ENCODE measurements at places on chromosomes 5 and 9.

GRCh38 chr5:17094830-17095229 lies 122.6 kb upstream of the BASP1 start:
- no peak for DNase-seq

GRCh38 chr5:162026803-162027202 lies 40.8 kb upstream of the GABRG2 start:
- DNase-seq = no peak

GRCh38 chr9:94443032-94443722 lies 111.7 kb upstream of the PCAT7 start:
- no peak for DNase-seq

DNA sequence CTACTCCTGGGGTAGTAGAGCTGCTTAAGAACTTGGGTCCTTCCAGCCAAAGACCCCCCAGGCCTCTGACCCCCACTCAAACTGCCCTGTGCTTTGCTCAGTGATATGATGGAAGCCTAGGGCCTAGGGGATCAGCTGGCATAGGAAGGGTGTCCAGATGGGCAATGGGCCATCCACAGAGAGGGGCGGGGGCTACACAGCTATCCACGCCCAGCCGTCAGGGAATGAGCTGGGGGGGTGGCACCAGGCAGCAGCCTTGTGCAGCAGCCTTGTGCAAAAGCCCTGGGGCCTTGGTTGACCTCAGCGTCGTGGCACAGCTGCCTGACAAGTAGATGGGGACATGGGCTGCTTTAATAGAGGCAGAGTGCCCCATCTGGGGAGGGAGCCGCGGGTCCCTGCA lies 43.2 kb downstream of the DAB2IP start:
- DNase-seq = no peak

GRCh38 chr5:154737667-154738320 lies 17.4 kb upstream of the LARP1 start:
- no peak for DNase-seq

DNA sequence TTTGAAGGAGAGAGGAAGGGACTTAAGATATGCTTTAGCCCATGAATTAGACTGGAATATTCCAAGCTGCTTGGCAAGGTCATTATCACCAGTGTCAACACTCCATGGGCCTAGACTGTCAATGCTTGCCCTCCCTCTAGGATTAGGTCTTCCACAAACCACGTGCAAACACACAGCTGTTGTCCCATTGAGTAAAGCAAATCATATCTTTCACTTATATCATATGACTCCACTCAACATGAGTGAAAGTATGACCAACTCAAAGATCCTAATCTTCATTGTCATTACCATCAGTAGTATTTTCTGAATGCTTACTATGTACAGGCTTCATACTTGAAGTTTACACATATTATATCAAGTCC lies 57.0 kb upstream of the GRAMD2B start:
- DNase-seq = no peak

DNA sequence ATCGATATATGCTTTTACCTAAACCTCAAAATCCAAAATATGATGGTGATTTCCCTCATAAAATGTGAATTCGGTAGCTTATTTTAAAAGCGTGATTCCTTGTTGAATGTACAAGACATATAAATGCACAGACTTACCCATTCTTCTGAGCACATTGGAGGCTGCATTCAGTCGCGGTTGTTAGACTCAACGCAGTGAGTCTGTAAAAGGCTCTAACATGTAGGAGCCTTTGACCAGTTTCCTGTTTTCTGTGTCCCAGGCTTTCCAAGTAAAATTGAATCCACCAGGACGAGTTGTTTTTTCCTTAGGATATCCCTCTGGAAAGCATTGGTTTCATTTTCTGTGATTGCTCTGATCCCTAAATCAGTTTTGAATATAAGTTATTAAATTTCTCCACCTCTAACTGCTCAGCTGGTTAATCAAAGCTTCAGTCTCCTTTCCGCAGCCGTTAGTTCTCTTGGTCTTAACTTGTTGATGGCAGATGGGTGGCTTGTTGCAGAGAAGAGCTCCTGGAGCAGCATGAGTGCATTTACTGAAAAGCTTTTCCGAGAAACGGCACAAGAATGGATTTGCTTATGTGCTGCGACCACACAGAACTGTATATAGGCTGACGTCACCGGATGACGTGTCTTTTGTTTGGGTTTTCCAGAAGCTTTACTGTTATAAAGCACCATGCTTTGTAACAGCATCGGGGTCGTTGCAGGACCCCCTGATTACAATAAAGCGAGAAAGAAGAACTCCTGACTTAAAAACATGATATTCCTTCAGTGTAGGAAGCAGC lies at the start of gene LRRTM2:
Gene LRRTM2, minus strand, starts transcription at position 565 of the 781 bp plus-strand sequence. Its CDS starts 424 bp downstream, at position 141.
- DNase-seq = no peak

DNA sequence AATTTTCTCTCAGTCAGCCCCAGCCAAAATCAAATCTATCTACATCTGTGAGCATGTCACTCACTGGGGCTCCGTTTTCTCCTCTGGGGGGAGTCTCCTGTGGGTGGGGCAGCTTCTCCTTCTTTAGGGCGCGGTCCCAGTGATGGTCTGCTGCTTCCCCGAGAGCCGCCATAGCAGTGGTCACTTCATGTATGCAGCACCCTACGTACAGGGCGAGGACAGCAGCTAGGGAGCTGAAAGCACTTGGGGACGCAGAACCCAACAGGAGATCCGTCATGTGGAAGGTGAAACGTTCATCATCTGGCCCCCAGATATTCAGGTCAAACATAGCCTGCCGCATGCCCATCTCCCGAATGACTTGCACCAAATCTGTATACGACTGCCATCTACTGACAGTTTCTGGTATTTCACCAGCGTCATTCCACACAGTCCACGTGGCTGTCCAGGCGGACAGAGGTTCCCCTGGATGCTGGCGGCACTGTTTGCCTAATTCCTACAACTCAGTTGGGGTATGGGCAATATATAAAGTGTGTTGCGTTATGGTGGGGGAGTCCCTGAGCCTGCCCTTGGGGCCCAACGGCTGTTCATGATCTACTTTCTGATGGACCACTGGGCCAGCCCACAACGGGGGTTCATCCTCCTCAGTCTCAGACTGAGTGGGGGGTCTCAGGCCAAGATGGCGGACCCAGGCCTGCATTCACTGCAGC lies 795.0 kb downstream of the EFNA5 start:
- DNase-seq = no peak

DNA sequence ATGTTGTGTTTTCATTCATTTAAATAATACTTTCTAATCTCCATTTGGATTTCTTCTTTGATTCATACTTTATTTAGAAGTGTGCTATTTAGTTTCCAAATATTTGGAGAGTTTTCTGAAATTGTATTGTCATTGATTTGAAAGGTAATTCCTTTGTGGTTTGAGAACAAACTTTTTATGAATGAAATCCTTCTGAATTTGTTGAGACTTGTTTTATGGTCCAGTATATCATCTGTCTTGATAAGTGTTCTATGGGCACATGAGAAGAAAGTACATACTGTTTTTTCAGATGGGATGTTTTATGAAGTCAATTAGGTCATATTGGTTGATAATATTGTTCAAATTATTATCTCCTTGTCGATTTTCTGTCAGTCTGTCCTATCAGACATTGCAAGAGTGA lies 953.8 kb downstream of the NR2F1-AS1 start:
- DNase-seq = no peak

- no peak for DNase-seq
These were observed 91.1 kb upstream of the CACNA1B start for GRCh38 chr9:137786511-137786920.

GRCh38 chr9:4443439-4443838 lies 46.8 kb upstream of the SLC1A1 start:
- no peak for DNase-seq

DNA sequence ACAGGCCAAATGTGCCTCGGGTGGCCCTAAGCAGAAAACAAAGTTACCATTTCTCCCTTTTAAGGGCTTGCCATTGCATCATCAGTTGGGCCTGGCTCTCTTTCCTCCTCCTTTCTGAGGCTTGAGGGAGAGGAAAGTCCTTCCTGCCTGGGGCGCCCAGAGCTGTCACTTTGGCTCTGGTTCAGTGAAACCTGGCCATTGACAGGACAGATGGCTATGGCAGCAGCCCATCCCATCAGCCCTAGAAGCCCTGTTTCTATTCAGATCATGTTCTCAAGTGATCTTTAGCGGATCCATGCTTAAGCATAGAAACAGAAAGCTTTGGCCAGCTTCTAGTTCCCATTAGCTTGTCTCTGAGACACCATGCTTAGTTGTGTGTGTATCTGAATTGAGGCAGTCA lies 293.4 kb downstream of the YTHDC2 start:
- DNase-seq = no peak

GRCh38 chr5:167657016-167657415 lies 634.4 kb upstream of the WWC1 start:
- no peak for DNase-seq

- no peak for DNase-seq
These were observed 86.3 kb downstream of the ELAVL2 start for GRCh38 chr9:23739753-23740152.

Data from activated T-cell treated with anti-CD3 and anti-CD28 coated beads for 4 hours (primary cell).